ENCODE measurements at places on chromosomes 16 and 17.
A peak's percentile ranks its signal among the peaks of the same experiment; 100 is the strongest.

DNA sequence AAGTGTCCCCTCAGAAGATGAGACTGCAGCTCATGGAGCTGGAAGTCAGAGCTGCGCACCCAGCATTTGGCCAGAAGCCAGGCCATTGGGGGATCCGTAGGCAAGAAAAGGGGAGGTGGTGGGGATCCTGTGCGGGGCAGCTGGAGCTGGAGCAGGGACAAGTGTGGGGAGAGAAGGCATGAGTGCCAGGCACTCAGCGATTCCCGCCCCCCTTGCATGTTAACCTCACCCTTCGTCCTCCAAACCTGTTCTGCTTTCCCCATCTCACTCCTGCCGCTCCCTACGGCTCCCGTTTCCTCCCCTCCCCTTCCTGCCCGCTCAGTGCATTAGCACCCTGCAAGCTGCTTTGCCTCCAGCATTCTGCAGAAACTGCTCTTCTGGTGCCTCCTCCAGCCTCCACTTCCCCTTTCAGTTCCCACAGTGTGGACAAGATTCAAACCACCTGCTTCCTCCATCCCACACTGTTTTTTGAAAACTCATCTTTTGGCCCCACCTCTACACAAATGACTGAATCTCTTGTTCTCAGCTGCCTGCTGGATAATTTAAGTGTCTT is 5.6 kb downstream of the ALOX15 start:
- no peak for DNase-seq

DNA sequence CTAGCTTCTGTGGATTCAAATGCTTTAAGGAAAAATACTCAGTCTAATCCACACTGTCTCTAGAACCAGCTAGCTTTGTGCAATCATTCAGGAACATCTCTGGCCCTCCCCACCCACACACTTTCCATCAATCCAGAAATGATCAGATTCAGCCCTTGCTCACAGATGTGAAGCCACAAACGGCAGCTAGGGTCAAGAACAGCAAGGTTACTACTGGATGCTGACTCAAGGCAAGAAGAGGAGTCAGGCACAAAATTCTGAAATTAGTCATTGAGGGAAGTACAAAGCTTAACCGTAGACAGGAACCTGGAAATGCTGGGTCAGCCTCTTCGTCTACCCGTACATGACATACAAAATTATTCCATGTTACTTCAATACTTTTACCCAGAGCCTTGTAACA is 174.6 kb downstream of the CDH13 start:
- no peak for DNase-seq

DNA sequence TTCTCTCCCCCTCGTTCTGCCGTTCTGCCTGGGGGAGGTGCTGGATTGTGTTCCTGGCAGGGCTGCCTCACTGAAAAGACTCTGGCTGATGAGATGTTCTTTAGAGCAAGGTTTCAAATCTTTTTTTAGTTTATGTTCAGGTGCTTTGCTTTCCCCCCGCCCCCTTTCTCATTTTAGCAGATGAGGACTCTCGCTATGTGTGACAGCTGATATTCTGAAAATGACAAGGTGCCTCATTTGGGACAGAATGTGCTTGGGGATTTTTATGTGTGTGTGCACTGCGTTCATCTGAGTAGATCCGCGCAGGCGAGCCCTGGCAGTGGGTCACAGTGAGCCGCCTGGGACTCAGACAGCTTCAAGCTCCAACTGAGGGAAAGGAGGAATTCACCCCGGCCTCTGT is 205.9 kb downstream of the HS3ST4 start:
- DNase-seq = no peak

DNA sequence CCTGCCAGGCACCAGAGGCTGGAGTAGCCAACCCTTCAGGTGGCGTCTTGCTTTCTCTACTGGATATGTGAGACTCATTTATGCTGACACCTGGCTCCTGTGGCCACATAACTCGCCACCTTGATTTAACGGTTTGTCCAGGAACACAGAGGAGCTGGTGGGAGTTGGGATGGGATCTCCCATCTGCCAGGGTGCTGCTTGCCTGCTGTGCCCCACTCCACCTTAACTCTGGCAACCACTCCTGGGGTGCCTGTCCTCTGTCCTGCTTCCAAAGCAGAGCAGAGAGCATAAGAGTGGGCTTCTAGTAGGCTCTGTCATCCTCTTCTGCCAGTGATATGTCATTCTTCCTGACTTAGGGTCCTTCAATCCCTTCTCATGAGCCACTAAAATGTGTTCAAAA is 63.4 kb upstream of the ZNF423 start:
- no peak for DNase-seq

DNA sequence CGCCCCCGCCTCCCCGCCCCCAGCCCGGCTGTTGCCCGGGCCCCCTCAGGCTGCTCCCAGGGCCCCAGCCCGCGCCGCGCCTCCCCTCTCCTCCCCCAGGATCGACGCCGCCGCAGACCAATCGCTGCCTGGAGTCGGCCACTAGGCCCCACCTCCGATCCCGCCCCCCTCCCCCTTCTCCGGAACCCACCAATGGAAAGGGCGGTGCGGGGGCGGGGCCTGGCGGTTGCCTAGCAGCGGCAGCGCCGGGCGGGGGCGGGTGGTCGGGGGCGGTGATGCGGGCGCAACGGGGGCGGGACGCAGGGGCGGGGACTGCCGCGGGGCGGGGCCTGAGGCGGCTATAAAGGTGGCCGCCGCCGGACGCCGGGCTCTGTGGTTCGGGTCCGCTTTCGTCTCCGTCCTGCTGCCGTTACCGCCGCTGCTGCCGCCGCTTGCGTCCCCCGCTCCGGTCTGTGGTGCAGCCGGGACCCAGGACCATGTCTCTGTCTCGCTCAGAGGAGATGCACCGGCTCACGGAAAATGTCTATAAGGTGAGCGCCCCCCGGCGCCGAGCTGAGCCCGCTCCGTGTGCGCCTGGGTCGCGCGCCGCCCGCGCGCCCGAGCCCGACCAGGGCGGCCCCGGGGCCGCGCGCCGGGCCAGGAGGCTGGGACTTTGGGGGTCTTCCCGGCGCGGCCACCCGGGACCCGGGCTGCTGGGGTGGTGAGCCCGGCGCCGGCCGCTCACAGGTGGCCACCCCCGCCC is at the start of gene BAIAP2:
Gene BAIAP2 (plus strand): TSS at position 373 of the 742 bp plus-strand sequence. CDS start 104 bp downstream, at position 477.
- DNase-seq = peak; percentile 97

- DNase-seq = no peak
These were observed 30.2 kb downstream of the PLD6 start for GRCh38 chr17:17175917-17176316.

DNA sequence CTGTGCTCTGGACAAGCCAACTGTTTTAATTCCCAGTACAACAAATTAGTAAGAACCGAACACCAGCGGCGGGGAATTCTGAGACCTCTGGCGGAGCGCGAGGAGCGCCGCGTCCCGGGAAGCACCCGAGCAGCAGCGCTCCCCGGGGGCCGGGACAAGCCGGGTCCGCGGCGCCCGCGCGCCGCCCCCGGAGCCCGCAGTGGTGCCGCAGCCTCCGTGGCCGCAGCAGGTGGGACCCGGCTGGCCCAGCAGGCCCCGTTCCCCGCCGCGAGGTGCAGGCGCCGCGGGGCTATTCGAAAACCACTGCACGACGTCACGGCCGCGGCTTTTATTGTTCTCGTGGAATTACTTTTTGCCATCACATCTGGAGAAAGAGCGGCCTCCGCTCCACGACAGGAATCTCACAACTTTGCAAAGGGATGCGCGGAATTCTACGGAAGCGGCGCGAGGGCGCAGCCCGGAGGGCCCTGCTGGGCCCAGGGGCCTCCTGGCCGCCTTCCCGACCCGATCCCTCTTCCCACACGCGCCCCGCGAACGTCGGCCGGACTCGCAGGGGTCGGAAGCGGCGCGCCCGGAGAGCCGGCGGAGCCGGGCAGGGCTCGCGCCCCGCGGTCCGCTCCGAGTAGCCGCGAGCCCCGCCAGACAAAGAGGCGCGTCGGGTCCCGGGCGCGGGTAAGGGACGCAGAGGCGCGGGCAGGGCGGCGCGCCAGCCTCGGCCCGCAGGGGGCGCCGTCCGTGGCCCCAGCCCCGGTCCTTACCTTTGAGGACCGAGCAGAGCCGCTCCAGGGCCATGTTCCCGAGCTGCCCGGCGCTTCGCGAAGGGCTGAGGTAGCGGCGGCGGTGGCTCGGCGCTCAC is 696 bp downstream of the NETO2 start:
- peak; percentile 26 for DNase-seq

GRCh38 chr17:40150276-40150675 is 9.9 kb downstream of the CASC3 start:
- DNase-seq = no peak

DNA sequence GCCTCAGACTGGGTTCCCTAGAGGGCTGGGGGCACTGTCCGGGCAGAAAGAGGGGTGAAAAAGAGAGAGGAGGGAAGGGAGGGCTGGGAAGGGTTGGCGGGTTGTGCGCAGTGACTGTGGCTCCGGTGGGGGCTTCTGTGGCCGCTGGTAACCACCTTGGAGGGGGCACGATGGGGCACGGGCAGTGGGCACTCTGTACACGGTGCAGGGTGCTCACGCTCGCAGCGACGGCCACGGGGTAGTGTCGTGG is 588 bp downstream of the PLLP start:
- no peak for DNase-seq

- DNase-seq = no peak
These were observed 1.2 kb downstream of the USP7 start for GRCh38 chr16:8962393-8963009.

DNA sequence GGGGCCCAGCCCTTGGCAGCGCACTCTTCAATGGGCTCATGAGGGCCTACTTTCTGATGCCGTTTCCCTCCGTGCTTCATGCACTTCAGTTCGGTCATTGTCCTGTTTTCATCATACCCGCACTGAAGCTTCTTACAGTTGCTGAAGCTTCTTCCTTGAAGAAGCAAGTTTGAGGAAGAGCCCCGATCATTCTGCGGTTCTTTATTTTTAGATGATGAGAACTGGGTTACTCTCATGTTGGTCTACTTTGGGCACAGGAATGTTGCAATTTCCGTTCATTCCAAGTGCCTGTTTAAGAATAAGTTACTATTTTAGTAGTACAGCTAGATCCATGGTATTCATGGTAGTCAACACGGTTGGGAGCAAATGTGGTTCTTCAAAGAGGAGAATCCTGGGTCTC is 587.7 kb upstream of the HSBP1 start:
- DNase-seq = no peak

DNA sequence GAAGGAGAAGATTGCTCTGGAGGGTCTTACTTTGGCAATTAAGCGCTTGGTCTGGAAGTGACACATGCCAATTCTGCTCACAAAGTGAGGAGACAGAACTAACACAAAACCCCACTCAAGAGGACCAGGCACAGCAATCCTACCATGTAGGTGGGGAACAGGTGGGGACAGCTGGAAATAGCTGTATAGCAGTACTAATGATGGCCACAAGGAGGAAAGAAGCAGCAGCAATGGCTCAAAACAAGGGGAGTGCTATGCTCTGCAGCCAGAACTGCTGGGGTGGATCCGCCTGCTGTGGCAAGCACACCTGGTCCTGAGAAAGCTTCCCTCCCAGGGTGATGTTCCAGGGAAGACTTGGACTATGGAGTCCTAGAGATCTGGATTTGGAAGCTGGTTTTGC is 17.0 kb upstream of the TMEM132E start:
- no peak for DNase-seq

- no peak for DNase-seq
These were observed 13.8 kb downstream of the HROB start for GRCh38 chr17:44155488-44155887.

DNA sequence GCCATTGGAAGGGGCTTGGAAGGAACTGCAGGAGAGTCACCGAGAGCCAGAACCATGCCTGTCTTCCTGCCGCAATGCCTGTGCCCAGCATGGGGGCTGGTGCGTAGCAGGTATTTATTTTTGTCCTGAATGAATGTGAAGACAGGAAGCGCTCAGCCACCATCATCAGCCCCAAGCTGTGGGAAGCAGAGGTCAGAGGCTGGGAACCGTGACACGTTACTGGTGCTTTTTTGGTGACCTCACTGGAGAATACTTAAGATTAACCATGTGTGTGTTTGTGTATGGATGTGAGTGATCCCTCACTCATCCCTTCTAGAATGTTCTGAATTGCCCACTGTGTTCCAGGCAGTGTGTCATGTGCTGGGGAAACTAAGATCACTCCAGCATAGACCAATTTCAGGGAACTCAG is 343.8 kb downstream of the SNX29 start:
- DNase-seq = no peak

DNA sequence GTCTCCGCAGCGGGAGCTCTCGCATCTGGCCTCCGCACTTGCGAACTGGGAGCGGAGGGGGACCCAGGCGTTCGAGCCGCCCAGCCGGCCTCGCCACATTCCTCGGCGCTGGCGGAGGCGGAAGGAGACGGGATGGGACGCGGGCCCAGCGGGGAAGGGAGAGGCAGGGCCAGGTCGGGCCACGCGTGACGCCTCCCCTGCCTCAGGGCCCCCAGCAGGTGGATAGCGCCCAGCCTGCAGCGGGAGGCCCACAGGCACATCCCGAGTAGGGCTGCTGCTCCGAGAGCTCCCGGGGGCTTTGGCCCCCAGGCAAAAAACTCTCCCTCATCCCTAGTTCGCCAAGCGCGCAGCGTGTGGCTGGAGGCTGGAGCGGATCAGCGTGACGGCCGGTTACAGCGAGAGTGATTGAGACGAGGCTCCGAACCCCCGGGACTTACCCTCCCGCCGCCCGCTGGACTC is 800 bp downstream of the PLEKHH3 start:
- no peak for DNase-seq

DNA sequence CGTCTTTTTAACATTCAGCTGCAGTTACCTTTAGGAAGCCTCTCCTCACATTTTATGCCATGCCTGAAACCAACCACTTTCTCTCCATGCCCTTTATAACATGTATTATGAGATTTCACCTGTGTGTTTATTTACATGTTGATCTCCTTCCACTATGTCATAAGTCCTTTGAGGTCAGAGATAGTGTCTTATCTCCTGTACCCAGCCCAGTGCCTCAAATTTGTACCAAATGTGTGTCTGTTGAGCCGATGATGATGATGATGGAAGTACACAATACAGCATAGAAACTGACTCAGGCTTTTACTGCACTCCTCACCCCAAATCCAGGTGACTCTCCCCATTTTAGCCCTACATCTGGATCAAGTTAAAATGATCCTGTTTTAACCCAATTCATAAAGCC is 179.5 kb upstream of the CACNG5 start:
- DNase-seq = no peak
